ENCODE measurements at places on chromosomes 3 and 15.
A peak's percentile ranks its signal among the peaks of the same experiment; 100 is the strongest.

DNA sequence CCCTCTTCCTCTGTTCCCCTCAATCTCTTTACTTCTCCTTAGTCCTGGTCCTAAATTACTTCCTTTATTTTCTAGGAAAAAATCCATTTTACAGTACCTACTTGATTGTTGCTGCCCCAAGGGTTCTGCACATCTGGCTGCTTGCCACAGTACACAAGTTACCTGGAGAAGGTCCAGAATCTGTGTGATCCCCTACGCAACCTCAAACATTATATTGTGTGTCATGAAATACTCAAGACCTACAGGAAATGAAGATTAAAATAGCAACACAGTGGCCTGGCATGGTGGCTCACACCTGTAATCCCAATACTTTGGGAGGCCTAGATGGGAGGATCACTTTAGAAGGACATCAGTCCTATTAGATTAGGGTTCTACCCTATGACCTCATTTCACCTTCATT is 48.7 kb downstream of the PRKAR2A start:
- DNase-seq = no peak

DNA sequence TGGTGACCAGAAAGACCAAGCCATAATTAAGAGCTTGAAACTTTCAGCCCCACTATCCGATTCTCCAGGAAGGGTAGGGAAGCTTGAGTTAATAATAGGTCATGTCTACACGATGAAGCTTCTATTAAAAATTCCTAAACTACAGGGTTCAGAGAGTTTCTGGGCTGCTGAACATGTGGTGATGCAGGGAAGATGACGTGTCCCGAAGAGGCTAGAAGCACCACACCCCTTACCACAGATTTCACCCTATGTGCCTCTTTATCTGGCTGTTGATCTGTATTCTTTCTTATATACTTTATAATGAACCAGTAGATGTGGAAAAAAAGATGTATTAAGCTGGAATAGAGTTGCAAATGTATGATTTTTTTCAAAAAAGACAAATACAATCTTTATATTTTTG is 473.4 kb downstream of the NLGN1 start:
- DNase-seq = no peak

DNA sequence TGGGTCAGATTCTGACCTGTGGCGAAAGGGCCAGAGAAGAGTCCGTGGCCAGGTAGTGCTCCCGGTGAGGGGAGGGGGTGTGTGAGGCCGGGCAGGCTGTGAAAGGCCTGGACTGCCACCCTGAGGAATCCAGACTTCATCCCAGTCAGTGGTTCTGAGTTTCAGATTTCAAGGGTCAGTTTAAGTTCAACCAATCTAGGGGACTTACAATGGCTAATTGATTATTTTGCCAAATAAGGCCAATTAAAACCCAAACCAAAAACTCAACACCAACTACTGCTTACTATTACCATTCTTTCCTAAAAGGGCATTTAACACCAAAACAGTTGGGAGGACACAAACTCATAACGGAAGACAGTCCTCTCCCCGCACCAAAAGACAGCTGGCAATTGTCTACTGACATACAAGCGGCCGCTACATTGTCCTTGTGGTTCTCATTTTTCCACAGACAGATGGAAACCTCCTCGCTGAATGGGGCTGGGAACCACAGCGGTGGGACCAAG is 30.5 kb downstream of the TMEM44 start:
- no peak for DNase-seq

DNA sequence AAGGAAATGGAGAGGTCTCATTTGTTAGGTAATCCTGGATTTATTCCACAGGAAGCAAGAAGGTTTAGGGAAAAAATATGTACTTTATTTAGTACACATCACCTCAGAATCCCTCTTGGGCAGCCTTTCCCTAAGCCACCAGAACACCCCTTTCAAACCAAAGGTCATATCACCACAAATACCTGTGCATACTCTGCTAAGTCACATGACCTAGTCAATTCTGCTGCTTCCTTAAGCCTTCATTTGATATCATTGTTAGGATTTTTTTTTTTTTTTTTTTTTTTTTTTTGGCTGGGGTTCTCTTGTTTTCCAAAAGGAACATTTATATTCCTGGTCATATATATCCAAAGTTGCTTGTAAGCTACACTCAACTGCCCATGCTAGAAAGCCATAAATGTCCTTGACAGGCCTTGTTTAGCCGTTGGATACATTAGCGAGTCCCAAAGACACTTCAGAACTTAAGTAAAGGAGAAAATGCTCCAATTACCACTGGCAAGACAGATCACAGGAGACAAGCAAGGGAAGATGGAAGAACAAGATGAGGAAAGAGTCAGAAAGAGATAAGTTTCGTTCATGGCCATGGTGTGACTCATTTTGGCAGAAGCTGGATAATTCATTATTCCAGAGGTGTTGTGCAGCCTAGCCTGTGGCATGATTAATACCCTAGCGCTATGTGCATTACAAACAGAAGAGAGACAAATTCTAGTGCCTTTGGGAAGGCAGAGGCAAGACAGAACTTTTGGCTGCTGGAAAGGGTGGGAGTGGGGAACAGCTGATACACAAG is 155.6 kb upstream of the SLC2A2 start:
- no peak for DNase-seq

DNA sequence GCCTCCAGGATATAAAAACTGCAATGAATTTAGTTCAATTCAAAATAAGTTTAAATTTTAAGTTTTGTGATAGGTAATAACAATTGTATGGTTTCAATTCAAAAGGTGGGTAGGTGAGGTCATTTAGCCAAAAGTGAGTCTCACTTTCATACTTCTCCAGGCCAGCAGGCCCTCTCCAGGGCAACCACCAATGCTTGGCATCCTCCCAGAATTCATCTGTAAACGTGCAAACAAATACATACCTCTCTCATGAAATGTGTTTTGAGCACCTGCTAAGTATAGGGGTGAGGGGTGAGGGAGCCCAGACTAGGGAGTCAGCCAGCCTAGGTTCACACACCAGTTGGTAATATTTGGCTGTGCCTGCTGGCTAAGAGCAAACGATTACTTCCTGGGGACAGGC is 22.0 kb upstream of the RBSN start:
- DNase-seq = no peak

GRCh38 chr3:172222478-172223071 is 183.2 kb downstream of the FNDC3B start:
- no peak for DNase-seq

GRCh38 chr3:82293867-82294266 is 532.4 kb upstream of the GBE1 start:
- DNase-seq = no peak

DNA sequence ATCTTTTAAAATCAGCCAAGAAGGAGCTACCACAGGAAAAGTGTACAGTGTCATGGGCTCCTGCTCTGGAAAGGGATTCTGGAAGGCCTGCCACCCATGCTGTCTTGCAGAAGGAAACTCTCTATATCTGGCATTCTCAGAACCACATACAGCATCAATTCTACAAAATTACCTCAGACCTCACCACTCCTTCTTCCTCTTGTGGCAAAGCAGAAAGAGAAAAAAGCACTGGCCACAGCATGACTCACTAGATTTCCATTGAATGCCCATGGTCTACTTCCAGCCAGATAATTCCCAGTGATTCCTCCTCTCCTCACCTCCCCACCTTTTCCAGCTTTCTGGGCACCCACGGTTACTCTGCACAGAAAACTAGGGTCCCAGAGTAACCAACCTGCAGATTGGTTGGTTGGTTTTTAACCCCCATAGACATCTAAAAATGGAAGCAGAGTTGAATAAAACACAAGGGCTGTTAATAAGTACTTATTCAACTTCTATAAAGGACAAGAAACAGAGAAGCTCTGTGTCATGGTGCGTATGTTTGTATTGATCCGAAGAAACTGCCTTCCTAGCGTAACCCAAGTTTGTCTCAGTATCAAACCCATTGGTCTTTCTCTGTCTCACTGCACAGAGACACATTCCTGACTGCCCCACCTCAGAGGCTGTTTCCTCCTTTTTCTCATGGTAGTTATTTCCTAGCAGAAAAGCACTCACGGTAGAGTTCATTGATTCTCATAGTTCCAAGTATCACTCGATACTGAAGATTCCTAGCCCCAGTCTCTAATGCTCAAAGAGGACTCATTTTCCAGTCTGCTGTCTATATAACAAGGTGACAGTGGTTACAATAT is 67.7 kb downstream of the LDHAL6B start:
- peak; percentile 71 for DNase-seq

DNA sequence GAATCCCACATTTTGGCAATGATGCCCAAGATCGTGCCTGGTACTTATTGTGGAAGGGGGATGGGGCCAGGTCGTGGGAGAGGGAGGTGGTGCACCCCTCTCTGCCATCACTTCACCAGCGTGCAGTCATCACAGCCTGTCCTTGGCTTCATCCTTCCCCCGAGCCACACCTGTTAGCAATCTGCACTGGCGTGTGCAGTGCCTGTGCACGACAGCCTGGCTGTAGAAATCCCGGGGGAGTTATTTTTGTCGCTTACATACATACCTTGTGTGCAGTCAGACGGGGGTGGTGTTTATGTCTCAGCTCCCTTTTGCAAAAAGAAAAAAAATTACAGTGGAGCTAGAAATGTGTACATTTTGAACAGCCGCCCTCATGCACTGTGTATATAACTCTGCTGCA is 216.0 kb downstream of the TLE3 start:
- no peak for DNase-seq

DNA sequence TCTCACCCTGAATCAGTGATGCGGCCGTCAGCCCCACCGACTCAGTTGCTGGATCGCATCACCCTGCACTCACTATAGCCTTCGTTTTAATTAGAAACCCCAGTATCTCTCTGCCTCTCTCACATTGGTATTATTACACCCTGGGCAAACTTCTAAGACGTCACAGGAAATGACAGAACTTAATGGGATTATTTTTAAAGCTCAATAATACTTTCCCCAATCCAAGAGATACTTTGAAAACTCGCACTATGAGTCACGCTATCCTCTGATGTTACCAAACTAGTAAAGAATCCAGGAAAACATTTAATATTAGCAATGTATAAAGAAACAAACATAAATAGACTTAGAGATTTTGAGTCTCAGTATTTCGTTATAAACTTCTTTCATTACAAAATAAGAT is 36.6 kb downstream of the RUBCN start:
- no peak for DNase-seq

DNA sequence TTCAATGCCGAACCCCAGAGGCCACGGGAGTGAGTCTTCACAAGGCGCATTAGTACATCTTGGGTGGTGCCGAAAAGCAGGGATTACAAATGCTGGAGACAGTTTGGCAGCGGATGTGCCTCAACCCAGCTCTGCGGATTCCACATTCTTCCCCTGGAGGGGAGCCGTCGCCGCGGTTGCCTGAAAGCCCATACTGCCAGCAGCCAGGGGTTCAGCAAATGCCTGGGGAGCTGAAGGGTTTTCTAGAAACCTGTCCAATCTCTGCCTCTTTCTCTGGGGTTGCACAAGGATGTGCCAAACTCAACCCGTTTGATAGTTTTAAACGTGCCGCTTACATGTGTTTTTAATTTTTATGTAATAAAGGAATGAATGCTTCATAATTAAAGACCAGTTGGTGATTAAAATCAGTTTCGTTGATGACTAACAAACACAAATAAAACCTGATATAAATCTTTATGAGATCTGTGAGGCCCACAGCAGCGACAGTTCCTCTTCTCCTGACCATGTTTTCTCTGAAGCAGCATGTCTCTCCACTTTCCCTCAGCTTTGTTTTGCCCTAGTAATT is 74.6 kb upstream of the LEKR1 start:
- no peak for DNase-seq

- peak; percentile 45 for DNase-seq
Observed at GRCh38 chr15:92277776-92278175, 115.9 kb upstream of the ST8SIA2 start.

- no peak for DNase-seq
Observed at GRCh38 chr3:195196266-195196665, 74.7 kb downstream of the XXYLT1 start.

- no peak for DNase-seq
Observed at GRCh38 chr15:98286831-98287230, 326.3 kb downstream of the ARRDC4 start.

- DNase-seq = no peak
Observed at GRCh38 chr15:92158426-92158825, 235.3 kb upstream of the ST8SIA2 start.

GRCh38 chr3:42235532-42235931 is 30.5 kb downstream of the CCK start:
- DNase-seq = no peak

DNA sequence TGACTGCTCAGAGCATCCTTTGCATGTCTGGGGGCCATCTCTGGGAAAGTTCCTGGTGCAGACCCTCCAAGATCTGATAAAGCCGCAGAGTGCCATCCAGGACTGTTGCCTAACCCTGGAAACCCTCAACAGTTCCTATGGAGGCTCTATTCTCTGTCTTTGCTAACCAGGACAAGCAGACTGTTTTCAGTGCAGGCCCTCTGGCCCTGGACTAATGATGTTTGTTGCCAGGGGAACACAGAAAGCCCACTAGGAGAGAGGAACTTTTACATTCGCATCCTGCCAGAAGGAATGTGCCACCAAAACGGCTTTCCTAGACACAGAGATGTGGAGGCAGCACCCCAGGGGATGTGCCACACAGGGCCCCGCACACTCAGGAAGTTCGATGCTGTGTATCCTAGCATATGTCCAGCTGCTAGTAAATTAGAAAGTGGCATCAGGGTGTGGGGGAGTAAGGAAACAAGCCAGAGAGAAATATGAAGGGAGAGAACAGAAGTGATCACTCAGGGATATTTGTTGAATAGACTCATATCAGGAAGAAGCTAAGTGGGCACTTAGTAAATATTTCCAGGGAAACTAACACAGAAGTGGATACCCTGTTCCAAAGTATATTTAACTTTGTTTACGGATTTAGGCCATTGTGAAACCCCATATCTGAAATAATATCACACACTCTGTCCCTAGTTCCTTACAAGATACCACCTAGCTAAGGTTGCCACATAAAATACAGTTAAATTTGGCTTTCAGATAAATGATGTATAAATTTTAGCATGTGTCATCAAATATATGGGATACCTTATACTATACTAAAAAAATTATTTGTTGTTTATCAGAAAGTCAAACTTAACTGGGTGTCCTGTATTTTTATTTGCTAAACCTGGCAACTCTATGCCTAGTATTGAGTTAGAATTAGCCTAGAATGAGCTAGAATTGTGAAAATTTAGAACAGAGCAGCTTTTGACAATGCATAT is 29.9 kb upstream of the TMOD3 start:
- no peak for DNase-seq

DNA sequence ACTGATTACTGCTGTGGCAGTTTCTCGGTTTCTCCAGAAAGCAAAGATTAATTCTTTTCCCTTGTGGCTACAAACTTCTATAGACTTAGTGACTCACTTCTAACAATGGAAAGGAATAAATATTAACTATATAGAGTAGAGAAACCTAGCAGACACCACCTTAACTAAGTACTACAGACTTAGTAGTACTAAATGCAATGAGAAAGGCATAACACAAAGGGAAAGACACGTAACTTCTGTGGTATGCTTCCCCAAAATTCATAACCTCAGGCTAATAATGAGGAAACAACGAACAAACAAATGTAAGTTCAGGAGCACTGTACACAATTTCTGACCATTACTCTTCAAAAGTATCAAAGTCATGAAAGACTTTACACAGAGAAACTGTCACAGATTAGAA is 31.2 kb downstream of the ATG3 start:
- DNase-seq = no peak

GRCh38 chr15:95655089-95655607 is 675.4 kb upstream of the NR2F2 start:
- DNase-seq = no peak
